ENCODE measurements at places on chromosomes 4 and X. TPM values are rescaled to one million over a fixed set of nuclear protein-coding genes. Genes with fewer than 3 reads are reported as not detected.

The NDST4 gene
- 0.41 TPM for polyA plus RNA-seq

DNA sequence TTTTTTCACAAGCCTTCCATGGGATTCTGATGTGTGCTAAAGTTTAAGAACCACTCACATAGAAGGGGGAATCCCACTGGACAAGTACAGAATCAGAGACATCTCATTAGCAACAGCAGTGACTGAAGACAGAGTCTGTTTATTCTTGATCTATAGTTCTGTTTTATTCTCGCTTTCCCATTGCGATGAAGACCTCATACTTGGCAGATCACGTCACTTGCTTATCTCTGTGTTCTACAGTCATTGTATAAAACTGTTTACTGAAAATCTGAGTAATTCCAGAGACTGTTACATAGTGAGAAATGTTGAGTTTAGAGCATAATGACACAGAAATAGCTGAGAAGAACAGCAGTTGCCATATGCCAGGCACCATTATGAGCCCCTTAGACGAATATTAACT lies 185.5 kb downstream of the PTTG2 start:
- H3K27me3 ChIP-seq = no peaks in the 10 kb centered on the region
- no peaks in the 10 kb centered on the region for H3K36me3 ChIP-seq
- no peak overlapping the region for H3K4me3 ChIP-seq
- no peaks in the 10 kb centered on the region for H3K4me1 ChIP-seq

GRCh38 chr4:102564399-102565059 lies 63.4 kb downstream of the NFKB1 start:
- DNase-seq = no peak
- H3K27ac ChIP-seq = no peak overlapping the region
- H3K36me3 ChIP-seq = no peaks in the 10 kb centered on the region
- no peaks in the 10 kb centered on the region for H3K27me3 ChIP-seq
- H3K4me1 ChIP-seq = peaks cover 5% of the 10 kb centered on the region

GRCh38 chrX:124045109-124045508 lies 83.6 kb downstream of the STAG2 start:
- no peaks in the 10 kb centered on the region for H3K4me1 ChIP-seq
- no peaks in the 10 kb centered on the region for H3K36me3 ChIP-seq
- H3K27me3 ChIP-seq = no peaks in the 10 kb centered on the region
- DNase-seq = no peak
- no peak overlapping the region for H3K27ac ChIP-seq
- H3K4me3 ChIP-seq = no peak overlapping the region

All from testis (tissue), 5 donors.